Muscle of leg (tissue), 16 donors: ENCODE measurements at places on chromosomes 5 and 9.

- no peak for DNase-seq
- H3K36me3 ChIP-seq, result no peaks in the 10 kb centered on the region
- no peaks in the 10 kb centered on the region for H3K27me3 ChIP-seq
- no peak overlapping the region for H3K4me3 ChIP-seq
- no peak overlapping the region for H3K27ac ChIP-seq
Measured at GRCh38 chr9:99605016-99605743, 216.5 kb upstream of the NR4A3 start.

DNA sequence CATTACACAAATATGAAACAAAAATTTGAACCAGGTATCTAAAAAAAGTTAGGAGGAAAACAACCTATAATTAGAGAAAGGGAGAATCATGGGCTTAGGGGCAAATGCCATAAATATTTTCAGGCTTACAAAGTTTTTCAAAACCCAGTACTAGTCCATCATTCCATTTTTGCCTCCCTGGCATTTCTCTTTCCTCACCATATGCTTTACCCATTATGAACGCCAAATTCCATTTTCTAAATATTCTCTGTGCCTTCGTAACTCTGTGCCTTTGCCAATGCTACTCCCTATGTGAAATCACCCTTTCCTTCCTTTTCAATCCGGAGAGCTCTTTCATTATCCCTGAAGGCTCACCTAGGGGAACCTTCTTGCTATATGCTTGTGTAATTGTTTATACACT, 434.1 kb downstream of the ZSWIM6 start:
- H3K36me3 ChIP-seq, result no peaks in the 10 kb centered on the region
- H3K27ac ChIP-seq, result no peak overlapping the region
- no peak overlapping the region for H3K4me3 ChIP-seq
- peaks cover 2% of the 10 kb centered on the region for H3K4me1 ChIP-seq
- peaks cover 2% of the 10 kb centered on the region for H3K27me3 ChIP-seq

DNA sequence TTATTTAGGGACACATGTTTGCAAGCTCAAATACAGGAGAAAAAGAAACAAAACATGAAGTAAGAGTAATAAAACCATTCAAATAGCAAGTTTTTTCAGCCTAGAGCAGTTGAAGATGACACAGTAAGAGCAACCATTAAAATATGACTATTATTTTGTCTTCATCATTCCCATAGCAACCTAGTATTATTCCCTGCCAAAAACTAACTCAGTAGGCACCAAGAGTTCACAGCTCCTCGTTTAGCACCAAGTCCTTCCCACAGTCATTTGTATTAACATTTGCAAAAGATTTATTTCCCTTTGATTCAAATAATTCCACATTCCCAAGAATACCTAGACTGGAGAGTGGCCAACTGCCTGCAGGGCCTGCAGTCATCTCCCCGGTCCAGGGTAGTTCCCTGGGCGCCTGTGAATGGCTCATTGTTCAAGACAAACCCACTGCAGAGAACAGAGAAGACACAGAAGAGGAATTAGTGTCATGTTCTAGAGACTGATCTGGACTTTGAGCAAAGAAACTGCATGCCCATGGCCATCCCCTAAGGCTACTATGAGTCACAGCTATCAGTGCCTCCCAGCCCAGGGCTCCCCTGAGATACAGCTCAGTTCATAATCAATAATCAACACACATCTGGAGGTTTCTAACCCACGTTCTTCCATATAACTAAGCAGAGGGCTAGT, 139.1 kb upstream of the MAP3K1 start:
- H3K4me3 ChIP-seq, result no peak overlapping the region
- no peaks in the 10 kb centered on the region for H3K36me3 ChIP-seq

DNA sequence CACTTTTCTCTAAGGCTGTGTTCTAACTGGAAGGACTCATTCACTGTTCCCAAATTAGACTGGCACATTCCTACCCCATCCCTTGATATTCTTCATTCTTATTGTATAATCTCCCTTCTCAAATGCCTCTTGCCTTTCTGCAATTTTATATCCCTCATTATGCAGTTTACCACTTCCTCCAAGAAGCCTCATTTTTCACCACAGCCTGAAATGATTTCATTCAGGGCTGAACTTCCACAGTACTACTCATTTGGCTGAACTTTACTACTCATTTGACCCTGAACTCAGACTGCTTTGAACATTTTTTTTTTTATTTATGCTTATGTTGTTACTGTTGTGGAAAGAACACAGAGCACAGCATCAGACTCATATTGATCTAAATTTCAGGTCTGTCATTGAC, 32.7 kb downstream of the GRIA1 start:
- no peak overlapping the region for H3K4me3 ChIP-seq
- no peaks in the 10 kb centered on the region for H3K36me3 ChIP-seq
- DNase-seq, result no peak

- H3K27me3 ChIP-seq, result peaks cover 2% of the 10 kb centered on the region
- H3K4me3 ChIP-seq, result no peak overlapping the region
- H3K27ac ChIP-seq, result no peak overlapping the region
- DNase-seq, result no peak
- H3K36me3 ChIP-seq, result peaks cover 3% of the 10 kb centered on the region
Measured at GRCh38 chr5:160310552-160311295, 1.6 kb downstream of the CCNJL start.

- no peaks in the 10 kb centered on the region for H3K4me1 ChIP-seq
- H3K27ac ChIP-seq, result no peak overlapping the region
- DNase-seq, result no peak
- H3K4me3 ChIP-seq, result no peak overlapping the region
Measured at GRCh38 chr5:149046196-149046829, 16.5 kb downstream of the SH3TC2 start.

DNA sequence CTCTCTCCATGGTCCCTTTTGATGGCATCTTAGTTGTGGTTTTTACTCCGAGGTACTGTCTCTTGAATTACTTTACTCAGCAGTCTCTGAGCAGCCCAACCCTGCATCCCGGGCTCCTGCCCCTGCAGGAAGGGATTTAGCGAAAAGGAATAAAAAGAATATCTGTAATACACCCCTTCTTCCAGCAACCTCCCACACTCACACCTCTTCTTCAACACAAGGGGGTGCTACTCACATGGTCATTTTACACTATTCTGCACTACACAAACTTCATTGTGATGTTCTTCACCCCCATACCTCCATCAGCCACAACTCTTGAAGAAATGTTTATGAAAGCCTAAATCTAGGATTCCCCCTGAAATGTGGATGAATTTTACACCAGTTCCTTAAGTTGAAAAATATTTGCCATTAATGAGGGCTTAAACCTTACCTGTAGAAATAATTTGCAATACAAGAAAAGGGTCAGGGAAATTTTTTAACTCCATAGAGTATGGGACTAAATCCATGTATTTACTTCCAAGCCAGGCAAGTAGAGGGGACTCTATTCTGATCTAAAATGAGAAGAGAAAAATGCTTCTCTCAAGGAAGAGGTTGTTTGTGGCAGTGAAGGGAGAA, 26.0 kb downstream of the TPD52L3 start:
- peaks cover 3% of the 10 kb centered on the region for H3K27me3 ChIP-seq
- peak; percentile 66 for DNase-seq
- H3K4me1 ChIP-seq, result no peaks in the 10 kb centered on the region
- no peak overlapping the region for H3K27ac ChIP-seq
